ENCODE measurements at places on chromosomes 16 and 17. TPM values are rescaled to one million over a fixed set of nuclear protein-coding genes. Genes with fewer than 3 reads are reported as not detected.

DNA sequence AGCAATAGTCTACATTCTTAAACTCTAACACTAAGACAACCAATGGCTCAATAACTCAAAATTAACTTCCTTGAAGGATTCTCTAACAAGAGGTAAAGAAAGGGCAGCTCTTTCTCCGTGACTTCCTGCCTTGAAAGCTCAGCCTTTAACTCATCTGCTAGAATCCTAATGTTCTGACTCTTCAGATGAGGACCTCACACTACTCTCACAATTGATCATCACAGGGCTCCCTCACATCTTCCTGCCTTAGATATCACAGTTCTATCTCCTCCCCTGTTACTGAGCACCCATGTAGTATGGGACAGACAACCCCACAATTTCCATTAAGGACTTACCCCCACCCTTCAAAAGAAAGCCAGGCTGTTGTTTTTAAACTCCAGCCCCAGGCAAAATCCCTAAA lies 33.5 kb downstream of the SMURF2 start:
- H3K36me3 ChIP-seq = no peaks in the 10 kb centered on the region
- H3K27me3 ChIP-seq = no peaks in the 10 kb centered on the region

AOC3 gene
- 7.6 TPM for total RNA-seq

DNA sequence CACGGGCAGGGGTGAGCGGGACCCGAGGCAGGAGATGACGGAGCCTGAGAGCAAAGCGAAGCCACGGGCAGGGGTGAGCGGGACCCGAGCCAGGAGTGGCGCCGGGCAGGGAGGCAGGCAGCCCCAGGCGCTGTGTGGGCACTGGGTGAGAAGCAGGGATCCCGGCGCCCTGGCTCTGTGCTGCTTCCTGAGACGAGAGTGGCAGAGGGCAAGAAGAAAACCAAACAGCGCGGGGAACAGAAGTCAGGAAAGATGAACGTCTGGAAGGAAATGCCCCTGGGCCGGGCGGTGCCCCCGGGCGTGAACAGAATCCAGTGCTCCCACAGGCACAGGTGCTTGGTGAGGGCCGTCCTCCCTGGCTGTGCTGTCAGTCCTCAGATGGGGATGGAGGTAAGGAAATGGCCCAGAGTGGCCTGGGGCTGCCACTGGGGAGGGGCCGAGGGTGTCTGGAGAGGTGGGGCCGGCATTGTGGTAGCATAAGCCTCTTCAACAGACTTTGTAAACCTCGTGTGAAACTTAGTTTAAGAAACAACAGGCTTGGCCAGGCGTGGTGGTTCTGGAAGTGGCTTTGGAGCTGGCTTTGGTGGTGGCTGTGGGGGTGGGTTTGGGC lies 9.8 kb downstream of the ASPSCR1 start:
- peaks cover 49% of the 10 kb centered on the region for H3K36me3 ChIP-seq
- DNase-seq = no peak
- H3K27ac ChIP-seq = no peak overlapping the region
- H3K4me1 ChIP-seq = peaks cover 16% of the 10 kb centered on the region
- H3K27me3 ChIP-seq = no peaks in the 10 kb centered on the region
- no peak overlapping the region for H3K4me3 ChIP-seq

DNA sequence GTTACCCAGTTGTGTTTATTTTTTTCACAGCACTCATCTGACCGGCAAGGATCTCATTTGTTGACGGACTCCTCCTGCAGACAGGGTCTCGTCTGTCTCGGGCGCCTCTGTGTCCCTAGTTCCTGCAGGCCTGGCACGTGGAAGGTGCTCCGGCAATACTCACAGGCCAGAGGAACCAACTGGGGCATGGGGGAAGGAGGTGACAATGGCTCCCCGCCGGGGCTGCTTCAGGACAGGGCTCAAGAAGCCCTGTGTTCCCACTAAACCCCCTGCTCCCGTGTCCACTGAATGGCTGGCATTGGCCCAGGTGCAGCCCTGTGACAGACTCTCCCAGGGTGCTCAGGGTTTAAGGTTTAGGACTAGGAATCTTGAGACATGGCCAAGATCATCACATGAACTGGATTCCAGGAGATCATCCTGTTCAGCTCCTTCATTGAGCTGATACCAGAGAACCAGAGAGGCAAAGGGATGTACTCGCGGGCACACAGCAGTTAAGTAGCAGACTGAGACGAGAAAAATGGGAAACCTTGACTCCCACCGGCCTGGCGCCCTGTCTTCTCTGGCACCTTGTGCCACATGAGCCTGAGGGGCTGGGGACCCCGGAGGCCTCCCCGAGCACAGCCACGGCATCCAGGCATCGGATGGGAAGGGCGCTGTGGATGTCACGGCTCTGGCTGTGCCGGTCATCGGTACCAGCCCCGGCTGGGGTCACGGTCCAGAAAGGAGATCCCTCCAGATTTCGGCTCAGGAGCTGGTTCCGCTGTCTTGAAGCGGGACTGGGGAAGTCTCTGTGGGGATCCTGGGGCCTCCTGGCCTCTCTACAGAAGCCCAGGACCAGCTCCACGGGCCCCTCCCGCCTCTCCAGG lies 29.0 kb downstream of the TIMM22 start:
- no peak overlapping the region for H3K27ac ChIP-seq
- no peak overlapping the region for H3K4me3 ChIP-seq
- H3K4me1 ChIP-seq = peaks cover 34% of the 10 kb centered on the region

GRCh38 chr16:85544016-85544415 lies 69.1 kb upstream of the GSE1 start:
- DNase-seq = no peak
- no peaks in the 10 kb centered on the region for H3K27me3 ChIP-seq
- peaks cover 15% of the 10 kb centered on the region for H3K4me1 ChIP-seq
- H3K4me3 ChIP-seq = no peak overlapping the region

DNA sequence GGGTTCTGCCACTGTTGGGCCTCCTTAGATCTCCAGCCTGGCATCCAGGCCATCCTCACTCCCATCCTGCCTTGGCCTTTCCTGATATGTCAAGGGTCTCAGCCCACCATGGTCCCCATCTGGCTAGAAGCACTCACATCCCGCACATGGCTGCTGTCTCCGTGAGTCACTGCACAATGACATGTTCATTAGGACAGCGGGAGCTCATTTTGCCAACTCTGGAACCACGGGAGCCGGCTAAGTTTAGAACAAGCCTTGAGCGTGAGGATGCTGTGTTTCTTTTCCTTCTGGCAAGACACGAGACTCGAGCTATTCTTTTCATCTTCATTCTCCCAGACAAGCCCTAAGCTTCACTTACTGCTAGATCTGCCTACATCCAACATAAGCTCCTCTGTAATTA lies 65.7 kb upstream of the KSR1 start:
- no peak for DNase-seq
- H3K4me3 ChIP-seq = no peak overlapping the region
- H3K4me1 ChIP-seq = no peaks in the 10 kb centered on the region
- H3K27ac ChIP-seq = no peak overlapping the region
- no peaks in the 10 kb centered on the region for H3K36me3 ChIP-seq

ABCA8 gene
- 7.4 TPM for total RNA-seq
